ENCODE measurements at places on chromosomes 7 and 10.

GRCh38 chr7:73992101-73992562, 35.8 kb upstream of the ELN start:
- DNase-seq = no peak

DNA sequence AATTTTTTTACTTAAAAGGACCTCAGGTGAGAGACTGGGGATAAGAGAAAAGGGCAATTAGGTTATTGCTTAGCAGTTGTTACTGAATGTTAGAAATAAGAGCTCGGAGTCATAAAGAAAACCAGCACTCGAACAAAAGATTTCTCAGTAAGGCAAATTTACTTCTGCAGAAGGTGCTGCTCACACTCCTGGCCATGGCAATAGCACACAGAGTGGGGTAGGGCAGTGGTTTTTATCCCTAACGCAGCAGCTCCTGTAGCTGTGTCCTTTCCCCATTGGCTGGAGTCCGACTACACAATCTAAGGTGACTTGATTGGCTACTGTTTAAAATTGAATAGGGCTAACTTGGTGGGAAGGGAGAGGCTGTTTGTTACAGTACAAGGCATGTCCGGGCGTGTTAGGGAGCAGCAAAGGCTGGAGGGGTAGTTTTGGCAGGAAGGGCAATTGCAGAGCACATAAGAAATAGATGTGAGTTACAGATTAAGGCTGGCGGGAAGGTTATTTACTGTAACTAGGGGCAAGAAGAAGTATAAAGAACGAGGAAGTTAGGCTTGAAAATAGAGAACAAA, 112.1 kb downstream of the AKR1D1 start:
- DNase-seq = no peak

- no peak for DNase-seq
These were observed 148.8 kb downstream of the MBL2 start for GRCh38 chr10:52623761-52624160.

DNA sequence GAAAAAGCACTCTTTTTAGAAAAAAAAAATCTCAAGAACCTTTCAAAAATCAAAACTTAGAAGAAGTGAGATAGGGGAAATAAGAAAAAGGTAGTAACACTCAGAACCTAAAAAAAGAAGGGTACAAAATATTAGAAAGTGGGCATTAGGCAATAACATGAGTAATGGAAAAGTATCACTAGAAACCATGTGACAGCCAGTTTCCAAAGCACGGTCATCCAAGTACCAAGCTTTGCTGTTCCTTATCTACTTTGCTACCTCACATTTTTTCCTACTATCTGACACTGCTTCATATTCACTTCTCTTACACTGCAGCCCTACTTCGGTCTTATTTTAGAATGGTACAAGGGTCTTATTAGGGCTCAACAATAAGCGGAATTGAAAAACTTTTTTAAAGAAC, 30.3 kb downstream of the IMMP2L start:
- DNase-seq = no peak
